ENCODE measurements at places on chromosomes 16 and 17. TPM values are rescaled to one million over a fixed set of nuclear protein-coding genes. Genes with fewer than 3 reads are reported as not detected.

Gene OR4D1
- 0.05 TPM for total RNA-seq

Gene C16orf89
- total RNA-seq, result not detected

Gene ABCA8
- 0.23 TPM for total RNA-seq

DNA sequence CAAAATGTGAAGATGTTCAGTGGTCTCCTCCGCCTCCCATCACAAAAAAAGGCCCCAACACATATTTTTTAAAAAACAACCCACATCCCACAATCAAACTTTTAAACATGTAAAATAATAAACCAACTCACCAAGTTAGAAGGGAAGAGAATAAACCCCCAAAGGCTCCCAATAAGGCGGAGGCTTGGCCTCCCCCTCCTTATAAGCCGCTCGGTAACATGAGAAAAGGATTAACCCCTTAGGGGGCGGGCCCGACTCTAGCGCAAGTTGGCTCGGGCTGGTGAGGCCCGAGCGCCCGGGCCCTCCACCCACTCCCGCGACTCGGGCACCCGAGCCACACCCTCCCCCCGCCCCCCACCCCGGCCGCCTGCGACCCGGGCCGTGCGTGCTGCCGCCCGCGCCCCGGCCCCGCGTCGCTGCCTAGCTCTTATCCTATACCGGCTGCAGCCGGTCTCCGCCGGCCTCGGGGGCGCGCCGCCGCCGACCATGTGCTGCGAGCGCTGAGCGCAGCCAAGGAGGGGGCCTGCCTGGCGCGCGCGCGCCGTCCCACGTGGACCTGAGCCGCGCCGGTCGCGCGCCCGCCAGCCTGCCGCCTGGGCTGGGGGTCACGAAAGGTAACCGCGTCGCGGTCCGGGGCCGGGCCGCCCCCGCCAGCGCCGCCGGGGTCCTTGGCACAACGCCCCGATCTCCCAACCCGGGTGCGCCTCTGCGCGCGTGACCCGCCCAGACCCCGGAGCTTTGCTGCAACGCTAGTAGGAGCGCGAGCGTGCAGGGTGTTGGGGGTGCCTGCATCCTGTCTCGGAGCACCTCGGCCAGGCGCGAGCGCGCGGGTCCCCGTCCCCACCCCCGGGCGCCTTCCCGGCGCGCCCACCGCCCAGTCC is at the start of the genes ARSG and SLC16A6:
ARSG (plus strand) TSS at position 541 of the 881 bp plus-strand sequence. CDS start 15,999 bp downstream, outside the sequence.
SLC16A6 (minus strand) TSS at position 173 of the 881 bp plus-strand sequence. CDS start 12,807 bp downstream, outside the sequence.
- H3K4me1 ChIP-seq, result 0 out of 2 replicates have a peak, but pooled peaks cover 2% of the 10 kb centered on the region
- H3K4me3 ChIP-seq, result peak within 1 kb of the TSS; percentile 51
- DNase-seq, result no peak
- no peak within 1 kb of the TSS for H3K27ac ChIP-seq
- H3K36me3 ChIP-seq, result no peaks in the 10 kb centered on the region

- DNase-seq, result no peak
- H3K4me1 ChIP-seq, result no peaks in the 10 kb centered on the region
- H3K4me3 ChIP-seq, result no peak overlapping the region
- no peaks in the 10 kb centered on the region for H3K36me3 ChIP-seq
- no peak overlapping the region for H3K27ac ChIP-seq
Observed at GRCh38 chr16:67703626-67704025, 15.5 kb downstream of the GFOD2 start.

GRCh38 chr17:8753136-8753975 is 5.0 kb downstream of the SPDYE4 start:
- H3K4me1 ChIP-seq, result no peaks in the 10 kb centered on the region
- H3K4me3 ChIP-seq, result no peak overlapping the region
- no peaks in the 10 kb centered on the region for H3K36me3 ChIP-seq
- H3K27ac ChIP-seq, result no peak overlapping the region
- peaks cover 10% of the 10 kb centered on the region for H3K27me3 ChIP-seq
